CD4-positive, alpha-beta T cell treated with Interleukin-15 for 4 hours (primary cell): ENCODE measurements at places on chromosomes 1 and 21.
A peak's percentile ranks its signal among the peaks of the same experiment; 100 is the strongest.

DNA sequence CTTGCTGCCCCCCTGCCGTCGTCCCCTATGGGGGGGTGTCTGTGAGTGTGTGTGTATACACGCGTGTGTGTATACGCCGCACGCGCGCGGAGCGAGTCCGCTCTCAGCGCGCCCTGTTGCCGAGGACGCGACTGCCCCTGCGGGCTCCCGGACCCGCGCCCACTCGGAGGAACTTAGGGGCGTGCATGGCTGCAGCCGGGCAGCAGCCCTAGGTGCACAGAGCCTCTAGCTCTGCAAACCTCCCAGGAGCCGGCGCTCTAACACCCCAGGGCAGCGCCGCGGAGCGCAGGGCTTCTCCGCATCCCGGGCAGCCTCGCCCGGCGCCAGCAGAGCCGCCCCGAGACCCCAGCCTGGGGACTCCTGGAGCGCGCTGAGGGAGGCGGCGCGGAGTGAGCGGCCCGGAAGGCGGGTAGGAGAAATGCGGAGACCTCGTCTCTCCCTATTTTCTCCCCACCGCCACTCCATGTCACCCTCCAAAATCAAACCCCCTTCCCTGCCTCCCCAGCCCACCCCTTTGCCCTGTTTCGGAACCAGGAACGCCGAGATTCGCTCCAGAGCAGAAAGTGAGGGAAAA lies 574 bp downstream of the ITPKB start:
- DNase-seq = no peak

DNA sequence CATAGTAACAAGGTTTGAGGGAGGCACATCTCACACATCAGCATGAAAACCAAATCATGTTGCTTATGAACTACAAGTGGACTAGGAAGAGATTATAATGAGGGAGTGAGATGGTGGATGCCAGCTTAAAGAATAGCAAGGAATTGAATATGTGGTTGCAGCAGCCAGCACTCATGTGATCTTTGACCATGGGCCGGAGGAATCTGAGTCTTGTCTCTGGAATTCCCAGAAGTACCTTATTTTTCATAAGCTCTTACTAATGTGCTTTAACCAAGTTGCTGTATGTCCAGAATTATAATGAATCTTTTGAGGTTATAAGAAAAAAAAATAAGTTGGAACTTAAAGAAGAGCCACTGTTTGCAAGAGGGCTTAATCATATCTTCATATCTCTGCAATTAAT lies 97.0 kb downstream of the DISP1 start:
- no peak for DNase-seq

DNA sequence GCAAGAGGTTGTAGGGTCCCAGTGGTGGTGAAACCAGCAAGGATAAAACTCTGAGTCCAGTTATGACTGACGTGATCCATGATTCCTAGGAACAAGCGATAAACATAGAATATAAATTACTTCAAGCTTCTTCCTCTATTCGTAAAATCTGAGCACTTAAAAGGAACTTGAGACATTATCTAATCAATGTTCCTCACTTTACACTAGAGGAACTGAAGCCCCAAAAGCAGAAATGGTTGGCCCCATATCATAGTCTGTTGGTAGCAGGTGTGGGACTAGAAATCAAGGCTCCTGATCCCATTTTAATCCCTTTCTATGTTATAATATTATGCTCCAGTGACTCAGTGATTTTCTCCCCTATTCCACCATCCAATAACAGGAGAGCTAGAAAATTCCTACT lies 21.9 kb upstream of the MNDA start:
- DNase-seq = no peak

DNA sequence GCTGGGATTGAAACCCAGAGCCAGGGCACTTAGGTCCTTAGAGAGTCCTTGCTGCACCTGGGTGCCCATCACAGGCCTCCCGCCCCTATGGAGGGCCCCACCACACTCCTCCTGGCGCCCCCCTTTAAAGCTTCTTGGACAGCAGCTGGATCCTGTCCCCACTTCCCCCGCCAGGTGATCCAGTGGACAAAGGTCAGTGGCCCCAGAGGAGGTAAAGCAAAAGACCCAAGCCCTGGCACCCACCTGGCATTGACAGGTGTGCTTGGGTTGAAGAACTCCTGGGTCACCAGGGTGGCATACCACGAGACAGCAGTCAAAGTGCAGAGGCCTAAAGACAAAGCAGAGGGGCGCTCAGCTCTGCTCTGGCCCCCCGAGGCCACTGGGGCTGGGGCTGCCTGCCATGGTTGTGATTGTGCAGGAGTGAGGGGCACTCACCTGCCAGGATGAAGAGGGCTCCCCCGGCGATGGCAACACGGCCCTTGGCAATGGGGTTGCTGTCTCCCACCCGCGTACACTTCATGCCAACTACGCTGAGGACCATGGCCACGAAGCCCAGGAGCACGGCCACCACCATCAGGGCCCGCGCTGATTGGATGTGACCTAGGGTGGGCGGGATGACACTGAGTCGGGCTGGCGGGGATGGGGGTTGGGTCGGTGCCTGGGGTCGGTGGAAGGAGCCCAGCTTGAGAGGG lies 1.9 kb downstream of the CLDN19 start:
- DNase-seq = no peak

DNA sequence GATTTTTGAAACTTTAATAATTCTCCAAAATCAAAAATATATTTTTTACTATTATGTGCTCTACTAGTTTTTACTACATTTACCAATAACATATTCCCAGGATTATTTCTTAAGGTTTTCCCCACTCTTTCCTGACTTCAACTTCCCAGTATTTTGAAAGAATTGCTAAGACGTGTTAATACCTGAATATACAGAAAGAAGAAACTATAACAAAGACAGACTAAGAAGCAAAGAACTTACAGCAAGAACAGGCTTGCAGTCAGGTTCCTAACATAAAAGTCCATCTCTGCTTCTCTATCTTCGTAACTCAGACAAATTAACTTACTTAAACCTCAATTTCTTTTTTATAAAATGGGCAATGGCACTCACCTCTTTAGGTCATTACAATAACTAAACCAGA lies 63.2 kb downstream of the SRSF11 start:
- no peak for DNase-seq

- DNase-seq = peak; percentile 69
Measured at GRCh38 chr1:113783254-113784103, 24.2 kb upstream of the PHTF1 start.

DNA sequence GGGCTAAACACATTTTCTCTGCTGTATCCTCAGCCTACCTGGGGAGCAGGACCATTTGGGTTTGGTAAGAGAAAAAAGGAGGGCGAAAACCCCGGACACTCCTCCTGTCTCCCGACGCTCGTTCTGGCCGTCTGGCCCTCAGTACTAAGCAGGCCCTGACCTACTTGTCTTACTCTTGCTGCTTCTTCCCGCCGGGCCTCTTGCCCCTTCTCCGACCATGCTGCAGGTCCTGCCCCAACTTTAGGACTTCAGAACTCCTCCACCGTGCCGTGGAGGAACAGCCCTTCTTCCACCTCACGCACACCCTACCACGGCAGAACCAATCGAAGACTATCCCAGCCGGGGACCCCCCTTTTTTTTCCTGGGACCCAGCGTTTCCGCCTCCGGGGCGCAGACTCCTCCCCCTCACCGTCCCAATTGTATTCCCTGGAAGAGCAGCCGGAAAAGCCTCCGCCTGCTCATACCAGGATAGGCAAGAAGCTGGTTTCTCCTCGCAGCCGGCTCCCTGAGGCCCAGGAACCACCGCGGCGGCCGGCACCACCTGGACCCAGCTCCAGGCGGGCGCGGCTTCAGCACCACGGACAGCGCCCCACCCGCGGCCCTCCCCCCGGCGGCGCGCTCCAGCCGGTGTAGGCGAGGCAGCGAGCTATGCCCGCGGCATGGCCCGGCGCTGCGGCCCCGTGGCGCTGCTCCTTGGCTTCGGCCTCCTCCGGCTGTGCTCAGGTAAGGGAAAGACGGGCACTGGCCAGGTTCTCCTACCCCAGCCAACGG lies at the start of gene CHRNB2:
Gene CHRNB2, plus strand, starts transcription at position 393 of the 771 bp plus-strand sequence. Its CDS starts 267 bp downstream, at position 660.
- DNase-seq = peak; percentile 63
